Glomerular endothelial cell (primary cell): ENCODE measurements at places on chromosomes 7 and 10. TPM values are rescaled to one million over a fixed set of nuclear protein-coding genes. Genes with fewer than 3 reads are reported as not detected.
A peak's percentile ranks its signal among the peaks of the same experiment; 100 is the strongest.

Gene AGAP5
- 0.58 and 4.7 TPM in 2 replicates for total RNA-seq

Gene PLCE1
- total RNA-seq, result 0.19 and 0.29 TPM in 2 replicates

GRCh38 chr10:103177123-103177522 lies 15.9 kb downstream of the NT5C2 start:
- DNase-seq, result no peak

Gene ZNHIT1
- 148 and 172 TPM in 2 replicates for total RNA-seq

DNA sequence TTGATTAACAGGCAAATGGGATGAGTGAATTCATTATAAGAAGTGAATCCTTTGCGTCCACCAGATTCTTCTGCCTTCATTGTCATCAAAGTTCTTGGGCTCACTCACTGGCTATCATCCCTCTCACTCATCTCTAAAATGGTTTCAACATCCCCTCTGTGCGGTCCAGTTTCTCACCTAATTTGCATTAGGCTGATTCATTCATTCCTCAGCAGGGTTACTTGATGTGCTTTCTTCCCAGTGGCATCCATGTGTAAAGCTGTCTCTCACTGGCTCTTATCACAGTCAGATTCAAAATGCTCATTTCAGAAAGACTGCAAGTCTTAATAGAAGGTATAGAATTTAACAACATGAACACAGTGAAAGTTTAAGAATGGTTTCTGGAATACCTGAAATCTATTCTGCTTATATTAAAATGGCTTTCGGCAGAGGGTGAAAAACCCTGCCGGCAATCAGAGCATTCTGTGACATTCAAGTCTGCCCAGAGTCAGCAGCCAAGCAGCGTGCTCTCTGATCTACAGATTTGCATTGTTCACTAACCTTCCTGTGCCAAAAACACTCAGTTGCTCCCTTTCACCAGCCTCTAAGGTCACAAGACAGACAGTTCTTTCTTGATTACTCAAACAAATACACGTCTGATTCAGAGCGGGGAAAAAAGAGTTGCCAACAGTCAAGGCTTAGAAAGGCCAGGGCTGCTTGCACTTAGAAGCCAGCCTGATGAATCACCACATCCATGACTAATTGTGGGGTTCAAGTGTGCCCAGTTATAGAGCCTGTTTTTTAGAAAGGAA lies 106.7 kb downstream of the TES start:
- peak; percentile 100 for DNase-seq

GRCh38 chr10:130244928-130245495 lies 108.8 kb downstream of the GLRX3 start:
- DNase-seq, result no peak

GRCh38 chr10:117175215-117175900 lies 21.9 kb upstream of the KCNK18 start:
- DNase-seq, result no peak

DNA sequence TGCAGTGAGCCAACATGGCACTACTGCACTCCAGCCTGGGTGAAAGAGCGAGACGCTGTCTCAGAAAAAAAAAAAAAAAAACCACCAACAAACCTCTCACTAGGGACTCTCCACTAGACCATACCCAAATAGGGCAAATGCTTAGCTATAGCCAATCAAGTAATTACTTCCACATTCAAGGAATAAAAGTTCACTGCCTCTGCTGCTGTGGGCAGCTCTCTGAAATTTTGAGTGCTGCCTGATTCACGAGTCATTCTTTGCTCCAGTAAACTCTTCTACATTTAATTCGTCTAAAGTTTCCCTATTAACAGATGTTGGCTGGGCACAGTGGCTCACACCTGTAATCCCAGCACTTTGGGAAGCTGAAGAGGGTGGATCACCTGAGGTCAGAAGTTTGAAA lies 4.7 kb upstream of the NRBF2 start:
- no peak for DNase-seq

DNA sequence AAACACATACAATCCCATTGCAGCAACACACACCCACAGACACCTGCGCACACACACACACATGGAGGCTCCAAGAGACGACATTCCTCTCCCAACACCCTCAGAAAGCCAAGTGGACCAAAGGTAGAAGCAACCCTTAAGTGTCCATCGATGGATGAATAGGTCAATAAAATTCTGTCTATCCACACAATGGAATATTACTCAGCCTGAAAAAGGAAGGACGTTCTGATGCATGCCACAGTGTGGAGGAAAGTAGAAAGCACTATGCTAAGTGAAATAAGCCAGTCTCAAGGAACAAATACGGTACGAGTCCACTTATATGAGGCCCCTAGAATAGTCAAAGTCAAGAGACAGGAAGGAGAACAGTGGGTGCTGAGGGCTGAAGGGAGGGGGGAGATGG lies 174.4 kb downstream of the GRID1 start:
- DNase-seq, result no peak

DNA sequence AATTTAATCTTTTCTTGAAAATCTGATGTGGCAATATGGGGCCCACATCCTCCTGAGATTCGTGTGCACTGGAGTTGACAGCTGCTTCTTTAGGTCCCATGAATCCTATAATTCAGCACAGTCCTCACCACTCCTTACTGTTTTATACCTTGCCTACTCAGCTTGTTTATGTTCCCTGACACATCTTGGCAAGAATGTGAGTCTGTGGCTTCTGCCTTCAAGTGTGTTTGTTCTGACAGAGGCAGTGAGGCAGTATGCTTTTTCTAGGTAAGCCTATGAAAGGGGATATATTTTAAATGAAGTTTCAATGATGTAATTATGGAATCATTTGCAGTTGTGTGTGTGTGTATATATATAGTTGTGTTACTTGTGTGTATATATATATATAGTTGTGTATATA lies 106.4 kb downstream of the AMPH start:
- DNase-seq, result no peak

GRCh38 chr10:116760919-116761318 lies 18.6 kb upstream of the HSPA12A start:
- DNase-seq, result no peak

GRCh38 chr10:70582793-70583668 lies 19.5 kb downstream of the PRF1 start:
- DNase-seq, result no peak

Gene FOXI2
- total RNA-seq, result not detected in 2 replicates

GRCh38 chr7:141551094-141551781 lies at the start of gene AGK:
TSS of gene AGK (plus strand) at chr7:141551410. CDS start at chr7:141555467, 4,057 bp downstream.
- DNase-seq, result no peak

GRCh38 chr7:54825368-54825767 lies 66.4 kb upstream of the SEC61G start:
- no peak for DNase-seq

Gene SLC13A4
- not detected in 2 replicates for total RNA-seq

Gene CLDN3
- total RNA-seq, result not detected in 2 replicates

Gene TBX20
- total RNA-seq, result 0.39 TPM in 1 of 2 replicates, not detected in the other

Gene KLLN
- total RNA-seq, result 0.18 and 0.82 TPM in 2 replicates

Gene STX1A
- 19.5 and 22.0 TPM in 2 replicates for total RNA-seq

- no peak for DNase-seq
These were observed 58.6 kb downstream of the ZMIZ1 start for GRCh38 chr10:79127151-79127961.

GRCh38 chr10:130425169-130425568 lies 289.0 kb downstream of the GLRX3 start:
- no peak for DNase-seq

- no peak for DNase-seq
These were observed 16.2 kb upstream of the IGFBP3 start for GRCh38 chr7:45937301-45937700.

- no peak for DNase-seq
These were observed 362.7 kb downstream of the GLRX3 start for GRCh38 chr10:130498934-130499333.

GRCh38 chr10:31123946-31124345 lies 92.3 kb upstream of the ZNF438 start:
- no peak for DNase-seq

Gene TAS2R16
- not detected in 2 replicates for total RNA-seq

Gene GNA12
- total RNA-seq, result 70.8 and 86.9 TPM in 2 replicates

Gene HOXA4
- 3.8 and 6.8 TPM in 2 replicates for total RNA-seq

Gene CRYGN
- total RNA-seq, result not detected in 2 replicates

GRCh38 chr10:8049045-8049864 lies 5.2 kb upstream of the GATA3 start:
- DNase-seq, result no peak

Gene RET
- total RNA-seq, result 0.44 and 2.3 TPM in 2 replicates

Gene PAOX
- total RNA-seq, result 7.9 and 12.1 TPM in 2 replicates

GRCh38 chr7:102991540-102992214 lies 78.9 kb downstream of the LRRC17 start:
- DNase-seq, result peak; percentile 90

DNA sequence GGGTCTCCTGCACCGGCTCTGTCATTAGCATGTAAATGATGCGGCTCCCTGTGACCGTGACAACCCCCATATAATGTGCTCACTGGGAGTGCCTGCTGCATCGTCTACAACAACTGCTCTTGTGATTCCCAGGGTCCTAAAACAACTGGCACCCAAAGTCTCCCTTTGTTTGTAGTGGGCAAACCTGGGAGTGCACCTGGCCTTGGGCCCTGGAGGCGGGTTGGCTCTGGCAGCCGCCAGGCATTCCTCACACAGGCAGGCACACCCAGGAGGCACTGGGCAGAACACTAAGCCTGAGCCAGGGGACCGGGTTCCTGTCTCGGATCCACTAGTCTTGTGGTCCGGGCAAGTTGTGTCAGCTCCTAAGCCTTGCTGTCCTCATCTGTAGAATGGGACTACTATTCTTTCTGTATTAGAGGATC lies 115.5 kb upstream of the GPR26 start:
- no peak for DNase-seq

DNA sequence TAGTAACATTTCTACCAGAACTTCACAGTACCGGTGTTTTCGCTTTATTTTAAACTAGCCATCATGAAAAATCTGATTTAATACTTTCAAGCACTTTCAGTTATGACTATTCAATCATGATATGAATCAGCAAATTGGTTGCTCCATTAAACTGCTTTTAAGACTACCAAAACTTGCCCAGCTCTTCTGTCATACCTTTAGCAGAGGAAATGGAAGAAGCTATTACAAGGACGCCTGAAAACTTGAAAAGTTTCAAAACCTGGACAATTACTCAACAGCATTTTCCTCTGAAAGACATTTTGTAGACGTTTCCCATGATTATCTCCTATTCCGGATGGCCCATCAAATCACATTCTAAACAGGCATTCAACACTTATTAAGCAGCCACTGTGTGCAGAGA lies 2.0 kb downstream of the JAZF1 start:
- no peak for DNase-seq

Gene GLI3
- 7.0 and 10.9 TPM in 2 replicates for total RNA-seq

Gene HOXA10
- 8.1 and 10.3 TPM in 2 replicates for total RNA-seq

Gene NUDT5
- total RNA-seq, result 63.9 and 98.4 TPM in 2 replicates

GRCh38 chr7:142196066-142196840 lies 61.6 kb downstream of the PRSS58 start:
- no peak for DNase-seq

DNA sequence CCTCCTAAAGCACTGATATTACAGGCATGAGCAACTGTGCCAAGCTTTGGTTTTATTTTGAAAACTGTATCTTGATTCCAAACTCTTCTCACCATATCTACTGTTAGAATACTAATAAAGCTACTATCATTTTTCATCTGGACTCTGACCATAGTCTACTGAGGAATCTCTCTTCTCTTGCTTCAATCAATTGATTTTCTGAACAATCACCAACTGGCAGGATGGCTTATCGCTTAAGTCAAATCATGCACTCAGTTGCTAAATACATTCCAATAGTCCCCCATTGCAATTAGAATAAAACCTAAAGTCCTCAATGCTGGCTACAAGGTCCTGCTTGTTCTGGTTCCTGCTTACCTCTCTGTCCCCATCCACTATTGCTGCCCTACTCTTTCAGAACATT lies 2.3 kb upstream of the APBB1IP start:
- DNase-seq, result no peak

Gene METTL2B
- 21.0 and 21.8 TPM in 2 replicates for total RNA-seq

DNA sequence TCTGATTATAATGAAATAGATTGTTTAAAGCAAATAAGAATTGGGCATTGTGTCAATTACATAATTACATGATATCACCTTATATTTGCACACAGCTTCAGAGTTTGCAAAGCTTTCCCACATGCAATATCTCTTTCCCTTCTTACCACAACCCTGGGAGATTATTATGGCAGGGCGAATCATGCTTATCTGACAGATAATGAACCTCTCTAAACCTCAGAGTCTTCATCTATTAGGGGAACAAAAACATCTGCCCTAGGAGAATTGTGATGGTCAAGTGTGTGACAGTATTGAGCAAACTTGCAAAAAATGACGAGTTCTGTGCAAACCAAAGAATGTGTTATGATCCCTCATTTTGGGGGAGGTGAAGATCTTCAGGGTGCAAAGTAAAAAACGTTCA lies 90.0 kb downstream of the MYOF start:
- no peak for DNase-seq

DNA sequence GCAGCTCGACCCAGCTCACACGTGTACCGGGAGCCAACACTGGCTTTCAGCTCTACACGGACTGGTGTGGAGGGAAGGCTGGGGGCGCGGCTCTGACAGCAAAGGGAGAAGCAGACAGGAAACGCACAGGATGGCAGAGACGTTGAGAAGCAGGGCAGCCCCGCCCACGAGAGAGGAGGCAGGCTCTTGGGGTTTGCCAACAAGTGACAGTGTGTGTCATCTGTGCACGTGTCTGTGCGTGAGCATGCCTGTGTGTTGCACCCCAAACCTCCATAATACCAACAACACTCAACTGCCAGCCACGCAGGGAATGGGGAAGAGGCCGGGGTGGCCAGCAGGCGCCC lies 64.4 kb upstream of the PDGFA start:
- no peak for DNase-seq

Gene CACNB2
- total RNA-seq, result not detected in 2 replicates

Gene ENO4
- total RNA-seq, result not detected in 2 replicates

GRCh38 chr7:100435401-100436304 lies 644 bp downstream of the PPP1R35 start:
- no peak for DNase-seq

Gene SPDYE17
- not detected in 2 replicates for total RNA-seq

DNA sequence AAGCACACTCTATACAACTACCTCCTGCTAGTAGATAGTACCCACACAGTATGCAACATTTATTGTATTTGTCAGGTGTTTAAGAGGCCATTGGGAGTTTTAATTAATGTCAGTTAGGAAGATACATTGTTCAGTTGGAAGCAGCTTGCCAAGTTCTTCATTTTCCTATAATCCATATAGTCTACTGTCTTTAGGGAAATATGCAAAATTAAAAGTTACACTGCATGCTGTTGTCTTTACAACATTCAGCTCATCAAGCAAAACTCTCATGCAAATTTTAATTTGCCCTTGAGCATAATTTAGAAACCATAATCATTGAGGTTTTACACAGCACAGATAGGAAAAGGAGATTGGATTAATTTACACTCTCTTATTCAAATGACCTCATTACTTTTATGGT lies 17.4 kb downstream of the FOXP2 start:
- DNase-seq, result no peak

Gene CAV1
- 1,027 and 1,154 TPM in 2 replicates for total RNA-seq

Gene PDLIM1
- total RNA-seq, result 59.9 and 110 TPM in 2 replicates

Gene SEMA4G
- total RNA-seq, result 6.9 and 10.0 TPM in 2 replicates

Gene SPDYE5
- total RNA-seq, result not detected in 2 replicates

Gene RASA4
- 22.0 and 30.1 TPM in 2 replicates for total RNA-seq
